NCI-H524 (cell line): ENCODE measurements at places on chromosomes 7 and 10.

- DNase-seq: no peak
Observed at GRCh38 chr10:132459301-132460003, 62.5 kb downstream of the PWWP2B start.

DNA sequence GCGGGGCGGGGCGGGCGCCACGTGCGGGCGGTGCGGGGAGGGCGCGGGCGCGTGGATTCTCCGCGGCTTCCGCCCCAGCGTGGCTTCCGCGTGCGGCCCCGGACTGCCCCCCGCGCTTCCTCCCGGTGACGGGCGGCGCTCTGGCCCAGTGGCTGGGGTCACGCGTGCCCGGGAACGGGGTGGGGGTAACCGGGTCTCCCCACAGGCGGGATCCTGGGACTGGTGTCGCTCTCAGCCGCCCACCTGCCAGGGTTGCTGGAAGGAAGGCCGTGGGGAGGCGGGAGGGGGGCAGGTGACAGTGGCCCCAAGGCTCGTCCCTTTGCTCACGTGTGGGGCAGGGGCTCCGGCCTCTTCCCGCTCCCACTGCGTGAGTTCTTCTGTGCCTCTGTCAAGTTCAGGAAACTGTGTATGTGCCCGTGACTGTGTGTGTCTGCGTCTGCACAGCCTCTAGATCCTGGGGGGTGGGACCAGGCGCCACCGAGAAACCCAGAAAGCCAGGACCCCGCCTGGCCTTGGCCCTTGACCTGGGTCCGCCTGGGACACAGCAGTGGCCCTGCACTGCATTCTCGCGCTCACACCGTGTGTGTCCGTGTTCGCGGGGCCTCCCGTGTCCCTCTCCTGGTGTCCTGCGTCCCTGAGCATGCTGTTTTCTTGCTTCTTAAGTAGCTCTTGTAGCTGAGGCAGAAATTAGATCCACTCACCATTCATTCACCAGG, 919 bp downstream of the MAFK start:
- DNase-seq: no peak

- DNase-seq: no peak
Observed at GRCh38 chr7:133941496-133941895, 185.6 kb upstream of the LRGUK start.

DNA sequence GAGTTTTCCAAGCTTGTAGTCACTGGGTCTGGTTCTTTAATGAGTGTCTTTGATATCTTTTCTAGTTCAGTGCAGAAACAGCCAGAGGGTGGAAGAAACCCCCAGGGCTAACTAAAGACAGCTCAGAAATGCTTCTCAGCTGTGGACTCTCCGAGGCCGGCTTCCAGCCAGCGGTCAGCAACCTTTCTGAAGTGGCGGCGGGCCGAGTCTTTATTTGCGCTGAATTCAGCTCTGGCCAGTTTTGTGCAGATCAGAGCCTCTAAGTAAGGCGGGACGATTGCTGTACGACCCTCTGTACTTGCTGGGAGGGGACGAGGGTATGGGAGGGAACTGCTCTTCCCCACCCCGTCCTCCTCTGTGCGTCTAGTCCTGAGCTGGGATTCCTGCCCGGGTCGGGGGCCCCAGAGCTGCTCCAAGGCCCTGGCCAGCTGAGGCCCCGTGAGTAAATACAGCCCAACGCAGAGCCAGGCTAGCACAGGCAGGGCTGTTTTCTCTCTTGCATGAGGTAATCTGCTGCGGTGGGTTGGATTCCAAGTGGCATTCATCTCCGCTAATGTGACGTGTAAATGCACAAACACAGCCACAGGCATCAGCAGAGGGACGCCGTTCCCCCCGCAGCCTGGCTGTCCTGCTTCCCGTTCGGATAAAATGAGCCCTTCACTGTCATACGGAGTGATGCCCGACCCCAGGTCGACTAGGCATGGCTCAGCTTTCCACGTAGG, 159.8 kb downstream of the PIP4K2A start:
- DNase-seq: no peak

DNA sequence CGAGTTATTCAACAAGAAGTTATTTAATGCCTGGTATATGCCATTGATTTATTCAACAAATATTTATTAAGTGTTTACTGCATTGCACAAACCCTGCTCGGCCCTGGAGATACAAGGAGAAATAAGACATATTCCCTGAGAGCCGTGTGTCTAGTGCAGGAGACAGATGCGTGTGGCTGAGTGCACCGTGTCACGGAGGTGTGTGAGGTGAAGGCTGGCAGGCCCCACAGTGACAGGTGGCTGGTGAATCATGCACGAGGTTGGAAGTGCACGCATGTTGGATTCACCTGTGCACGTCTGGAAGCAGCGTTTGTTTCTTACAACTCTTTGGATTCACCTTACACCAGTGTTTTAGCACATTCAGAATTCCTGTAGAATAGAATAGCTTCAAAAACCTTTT, 136.6 kb upstream of the SHH start:
- DNase-seq: no peak

GRCh38 chr7:45328403-45328981, 170.9 kb downstream of the RAMP3 start:
- DNase-seq: no peak

GRCh38 chr10:13567030-13567429, 19.7 kb upstream of the PRPF18 start:
- no peak for DNase-seq

- DNase-seq: no peak
Observed at GRCh38 chr10:69389827-69390490, 26.8 kb downstream of the TACR2 start.
